ENCODE measurements at places on chromosomes 12 and 14. TPM values are rescaled to one million over a fixed set of nuclear protein-coding genes. Genes with fewer than 3 reads are reported as not detected.

The SIX4 gene
- total RNA-seq: 5.8 TPM

DNA sequence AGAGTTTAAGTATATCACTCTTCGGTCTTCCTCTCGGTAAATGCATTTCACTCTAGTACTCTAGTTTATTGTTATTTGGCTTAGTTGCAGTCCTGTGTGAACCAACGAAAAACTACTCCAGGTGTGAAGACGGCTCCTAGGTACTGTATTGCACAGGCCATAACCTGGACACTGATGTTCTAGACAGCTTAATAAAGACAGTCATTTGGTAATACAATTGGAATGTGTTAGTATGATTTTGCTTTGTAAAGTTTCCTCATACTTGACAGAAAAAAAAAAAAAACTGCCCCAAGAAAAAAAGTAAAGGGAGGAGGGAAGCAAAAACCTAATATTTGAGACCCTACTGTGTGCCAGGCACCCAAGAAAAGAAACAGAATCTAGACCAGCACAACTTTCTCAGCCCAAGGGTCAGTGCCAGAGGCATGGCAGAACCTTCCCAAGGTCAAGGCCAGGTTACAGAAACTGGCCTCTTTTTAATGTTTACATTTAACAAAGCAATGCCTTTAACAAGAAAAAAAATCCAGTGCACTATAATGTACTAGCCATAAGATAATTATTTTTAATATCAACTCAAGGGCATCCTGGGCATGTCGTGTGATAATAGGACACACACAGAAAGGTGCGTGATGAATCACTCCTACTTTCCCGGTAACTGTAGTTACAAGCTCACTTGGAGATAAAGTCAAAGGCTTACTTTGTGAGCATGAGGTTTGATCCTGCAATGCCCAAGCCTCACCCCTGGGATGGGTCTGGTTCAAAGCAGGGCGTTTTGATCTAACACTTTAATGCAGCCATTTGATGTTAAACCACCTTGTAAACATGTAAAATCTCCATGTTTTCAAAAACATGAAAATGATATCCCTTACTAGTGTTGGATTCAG is 110.6 kb downstream of the BMP4 start:
- peak; percentile 75 for DNase-seq

- no peak for DNase-seq
These were observed 16.8 kb upstream of the MYH7 start for GRCh38 chr14:23452237-23452636.

The CIROP gene
- not detected for total RNA-seq

DNA sequence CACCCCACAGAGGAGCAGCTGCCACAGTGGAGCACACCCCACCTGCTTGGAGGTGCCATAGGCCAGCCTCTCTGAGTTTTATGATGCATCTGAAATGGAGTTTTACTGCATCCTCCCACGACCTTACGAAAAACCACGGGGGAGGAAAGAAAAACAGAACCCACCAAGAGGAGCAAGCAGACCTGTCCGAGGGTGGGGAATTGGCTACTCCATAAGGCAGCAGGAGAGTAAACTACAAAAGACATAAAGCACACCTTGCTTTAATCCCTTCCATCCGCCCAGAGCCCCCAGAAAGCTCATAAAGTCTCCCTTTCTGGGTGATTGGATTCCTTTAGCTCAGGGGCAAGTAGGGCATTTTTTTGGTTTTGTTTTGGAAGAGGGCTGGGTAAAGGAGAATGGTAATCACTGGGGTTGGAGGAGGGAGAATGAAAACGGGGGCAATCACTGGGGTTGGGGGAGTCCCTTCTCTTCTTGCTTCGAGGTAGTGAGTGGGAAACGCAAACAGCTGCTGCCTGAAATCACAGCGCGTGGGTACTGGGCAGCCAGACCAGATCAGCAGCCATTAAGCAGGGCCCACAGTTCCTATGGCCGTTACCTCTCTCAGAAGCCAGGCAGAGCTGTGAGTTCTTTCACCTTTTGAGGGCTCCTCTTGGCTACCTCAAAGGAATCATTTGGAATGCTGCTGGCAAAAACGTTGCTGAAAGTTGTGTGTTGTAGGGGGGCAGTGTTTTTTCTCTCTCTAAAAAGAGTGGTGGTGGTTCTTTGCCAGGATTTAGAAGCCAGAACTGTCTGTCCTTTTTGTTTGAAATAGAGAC is 433.6 kb downstream of the ZFP36L1 start:
- DNase-seq: no peak

The FGF6 gene
- not detected for total RNA-seq

DNA sequence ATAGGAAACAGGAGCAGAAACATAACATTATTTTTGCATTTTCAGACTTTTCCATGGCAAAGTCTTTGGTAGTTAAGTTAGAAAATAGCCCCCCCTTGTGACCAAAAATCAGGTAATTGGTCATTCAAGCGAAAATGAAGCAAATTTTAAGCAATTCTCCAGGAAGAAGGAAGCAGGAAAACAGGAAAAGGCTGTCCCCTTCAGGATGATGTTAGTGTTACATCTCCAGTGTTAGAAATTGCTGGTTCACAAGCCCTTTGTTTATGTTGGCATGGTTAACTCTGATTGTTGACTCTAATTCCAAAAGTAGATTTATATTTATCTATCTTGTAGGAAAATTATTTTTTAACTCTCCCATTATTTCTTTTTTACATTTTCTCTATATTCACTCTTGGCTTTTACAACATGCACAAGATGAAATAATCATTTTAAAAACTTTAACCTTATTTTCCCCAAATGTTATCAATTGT is 18.8 kb upstream of the GAS2L3 start:
- peak; percentile 78 for DNase-seq

GRCh38 chr12:19120795-19121194 is 8.7 kb upstream of the PLEKHA5 start:
- peak; percentile 88 for DNase-seq

The ACSM4 gene
- not detected for total RNA-seq

The KRT77 gene
- total RNA-seq: not detected

- no peak for DNase-seq
These were observed 15.4 kb downstream of the ULK1 start for GRCh38 chr12:131909752-131910219.

- peak; percentile 33 for DNase-seq
These were observed 738 bp downstream of the CKAP4 start for GRCh38 chr12:106246891-106247673.

DNA sequence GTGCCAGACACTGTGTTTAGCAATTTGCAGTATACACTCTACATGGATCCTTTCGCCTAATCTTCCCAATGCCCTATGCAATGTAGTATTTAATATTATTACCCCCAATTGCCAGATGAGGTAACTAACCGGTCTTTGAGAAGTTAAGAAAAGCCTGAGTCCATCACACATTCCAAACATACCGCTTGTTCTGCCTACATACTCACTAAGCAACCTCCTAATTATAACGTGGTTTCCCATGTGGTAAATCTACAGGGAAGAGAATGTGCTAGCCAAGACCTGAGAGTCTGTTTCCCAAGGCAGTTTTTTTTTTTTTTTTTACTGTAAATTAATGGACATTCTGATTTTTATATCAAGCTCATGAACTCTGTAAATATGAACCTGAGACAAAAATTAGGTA is 37.2 kb downstream of the ATP2B1 start:
- DNase-seq: no peak

- DNase-seq: no peak
These were observed 517.5 kb downstream of the NELL2 start for GRCh38 chr12:44358636-44359035.

DNA sequence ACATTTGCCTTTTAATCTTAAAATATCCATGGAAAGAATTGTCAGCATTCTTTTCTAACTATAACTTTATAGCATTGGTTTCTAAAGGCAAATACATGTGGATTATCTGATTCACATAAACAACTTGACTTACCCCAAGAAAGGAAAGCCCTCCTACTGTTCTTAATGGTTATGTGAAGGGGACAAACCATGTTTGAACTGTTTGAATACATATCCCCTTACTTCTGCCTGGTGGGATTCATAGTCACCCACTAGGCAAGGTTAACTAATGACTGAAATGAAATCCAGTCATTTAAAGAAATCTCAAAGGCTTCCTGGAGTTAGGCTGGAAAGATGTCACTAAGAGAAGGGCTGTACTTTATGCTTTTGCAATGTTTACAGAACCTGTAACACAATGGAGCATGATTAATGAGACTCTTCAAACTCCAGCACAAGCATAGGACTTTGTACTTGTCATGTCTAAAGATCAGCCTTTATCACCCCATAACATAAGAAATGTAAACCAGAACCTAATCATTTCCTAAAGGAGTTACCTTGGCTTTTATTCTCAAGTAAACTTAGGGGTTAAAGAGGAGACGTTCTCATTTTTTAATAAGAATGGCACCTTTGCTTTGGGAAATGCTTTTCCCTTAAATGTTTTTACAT is 10.2 kb upstream of the FLRT2 start:
- no peak for DNase-seq

DNA sequence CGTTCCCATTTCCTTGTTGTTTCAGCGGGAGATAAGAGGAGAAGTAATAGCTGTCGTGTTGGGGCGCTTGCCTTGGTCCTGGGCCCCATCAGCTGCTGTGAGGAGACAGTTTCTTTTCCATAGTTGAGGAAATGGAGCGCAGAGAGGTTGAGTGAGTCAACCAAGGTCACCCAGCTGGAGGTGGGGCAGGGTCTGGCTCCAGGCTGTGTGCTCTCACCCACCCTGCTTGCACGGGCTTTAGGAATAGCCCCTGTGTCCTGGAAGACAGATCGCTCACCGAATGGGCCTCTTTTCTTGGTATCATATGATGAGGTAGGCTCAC is 165.7 kb upstream of the RTL1 start:
- no peak for DNase-seq

- DNase-seq: no peak
These were observed 5.6 kb downstream of the TMEM119 start for GRCh38 chr12:108592033-108592909.

DNA sequence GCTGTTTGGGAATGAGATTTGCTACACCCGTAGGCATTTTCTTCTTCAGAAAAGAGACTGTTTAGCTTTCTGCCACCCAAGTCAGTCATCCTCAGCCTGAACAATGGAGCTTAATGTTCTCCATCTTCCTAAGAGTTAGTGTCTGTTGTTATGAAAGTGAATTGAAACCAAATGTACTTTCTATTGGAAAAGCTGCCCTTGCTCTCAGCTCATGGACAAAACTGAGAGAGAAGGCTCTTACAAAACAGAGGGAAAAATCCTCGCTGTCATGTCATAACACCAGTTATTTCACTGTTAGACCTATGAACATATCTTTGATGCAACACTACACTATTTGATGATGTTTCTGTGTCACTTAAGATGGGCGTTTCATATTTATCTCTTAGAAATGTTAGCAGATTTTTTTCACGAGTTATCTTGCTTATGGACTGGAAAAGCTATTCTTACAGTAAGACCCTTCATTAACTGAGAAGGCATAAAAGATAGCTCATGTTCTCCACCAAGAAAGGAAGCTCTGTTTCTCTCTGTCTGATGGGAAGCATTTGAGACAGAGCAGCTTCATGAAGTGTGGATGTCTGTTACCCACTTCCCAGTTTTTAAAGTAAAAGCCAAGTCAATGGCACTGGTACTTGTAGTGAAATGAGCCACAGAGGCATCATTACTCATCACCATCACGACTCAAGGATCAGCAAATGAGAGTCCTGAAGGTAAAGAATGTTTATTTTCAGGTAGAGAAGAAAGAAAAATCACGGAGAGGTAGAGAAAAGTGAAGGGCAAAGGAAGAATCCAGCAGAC is 483.9 kb downstream of the ZFP36L1 start:
- DNase-seq: peak; percentile 52

The FGF23 gene
- not detected for total RNA-seq

GRCh38 chr14:20631023-20631879 is 10.2 kb downstream of the OR6S1 start:
- peak; percentile 55 for DNase-seq

The SLC17A8 gene
- total RNA-seq: not detected

DNA sequence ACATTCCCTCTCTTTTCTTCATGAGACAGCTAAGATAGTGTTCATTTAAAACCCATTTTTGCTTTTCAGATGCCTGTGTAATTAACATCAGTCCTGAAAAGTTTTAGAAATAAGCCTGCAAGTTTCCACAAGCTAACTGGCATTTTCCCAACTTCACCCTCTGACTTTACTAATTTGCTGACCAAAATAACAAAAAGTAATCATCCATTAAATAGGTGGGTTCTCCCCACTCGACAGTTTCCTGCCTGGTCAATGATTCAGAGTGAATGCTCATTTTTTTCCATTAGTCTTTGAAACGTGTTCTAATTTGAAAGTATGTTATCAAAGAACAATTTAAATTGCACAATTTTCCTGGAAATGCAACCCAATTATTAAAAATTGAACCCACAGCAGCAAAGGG is 23.6 kb downstream of the NELL2 start:
- DNase-seq: peak; percentile 50

The ITGB7 gene
- 8.4 TPM for total RNA-seq

DNA sequence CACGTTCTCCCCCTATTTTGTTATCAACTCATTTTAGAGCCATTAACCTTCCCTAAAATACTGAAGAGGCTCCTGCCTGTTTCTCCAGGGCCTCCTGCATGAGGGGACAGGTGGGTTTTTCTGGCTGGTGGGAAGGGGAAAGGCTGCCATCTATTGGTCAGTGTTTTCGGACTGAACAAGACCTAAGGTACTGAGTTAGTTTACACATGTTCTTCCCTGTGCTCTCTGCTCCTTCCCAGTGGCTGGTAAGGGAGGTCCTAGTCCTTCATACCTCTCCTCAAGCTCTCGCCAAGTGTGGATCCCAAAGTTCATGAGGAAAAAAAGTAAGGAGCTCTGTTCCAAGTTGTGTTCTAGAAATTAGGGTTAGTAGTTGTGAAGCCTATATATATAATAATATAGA is 357.5 kb downstream of the FSCB start:
- peak; percentile 17 for DNase-seq

The GABARAPL1 gene
- total RNA-seq: 32.9 TPM

The COX8C gene
- not detected for total RNA-seq

- peak; percentile 41 for DNase-seq
These were observed 133.7 kb downstream of the AEBP2 start for GRCh38 chr12:19572920-19573558.

DNA sequence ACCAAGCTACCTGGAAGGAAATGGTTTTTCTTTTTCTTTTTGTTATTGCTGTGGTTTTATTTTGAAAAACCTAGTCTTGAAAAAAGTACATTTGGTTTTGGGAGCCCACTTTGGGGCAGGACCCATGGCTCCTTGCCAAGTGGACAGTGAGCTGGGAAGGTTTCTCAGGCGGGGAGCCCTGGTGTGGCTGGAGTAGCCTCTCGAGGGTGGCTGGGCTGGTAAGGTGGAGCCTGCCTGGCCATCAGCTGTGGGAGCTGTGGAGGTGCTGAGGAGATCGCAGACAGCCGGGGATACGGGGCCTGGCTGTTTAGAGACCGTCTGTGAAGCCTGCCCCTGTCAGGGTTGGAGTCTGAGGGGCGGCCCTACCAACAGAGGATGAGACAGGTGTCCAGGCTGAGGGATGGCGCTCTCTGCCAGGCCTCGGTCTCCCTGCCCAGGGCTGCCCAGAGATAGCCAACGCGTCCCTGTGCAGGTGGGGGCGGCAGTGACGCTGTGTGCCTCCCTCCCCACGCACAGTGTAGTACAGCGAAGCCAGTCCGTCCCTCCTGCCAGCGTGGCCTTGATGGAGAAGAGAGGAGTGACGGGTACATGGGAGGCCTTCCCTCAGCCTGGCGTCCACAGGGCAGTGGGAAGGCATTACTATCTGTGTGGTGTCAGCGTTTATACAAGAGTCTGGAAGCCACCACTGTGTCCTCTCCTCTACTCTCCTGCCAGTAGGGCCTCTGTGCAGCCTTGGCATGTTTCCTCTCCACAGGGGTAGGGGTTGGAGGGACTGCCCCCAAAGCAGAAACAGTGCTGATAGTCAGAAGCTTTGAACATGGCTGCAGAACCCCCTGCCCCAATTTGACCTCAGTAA is 5.9 kb downstream of the RIN3 start:
- DNase-seq: no peak

The DBX2 gene
- not detected for total RNA-seq

Measured in bronchial epithelial cell (primary cell).